ENCODE measurements at places on chromosomes 3 and 15. TPM values are rescaled to one million over a fixed set of nuclear protein-coding genes. Genes with fewer than 3 reads are reported as not detected.

DNA sequence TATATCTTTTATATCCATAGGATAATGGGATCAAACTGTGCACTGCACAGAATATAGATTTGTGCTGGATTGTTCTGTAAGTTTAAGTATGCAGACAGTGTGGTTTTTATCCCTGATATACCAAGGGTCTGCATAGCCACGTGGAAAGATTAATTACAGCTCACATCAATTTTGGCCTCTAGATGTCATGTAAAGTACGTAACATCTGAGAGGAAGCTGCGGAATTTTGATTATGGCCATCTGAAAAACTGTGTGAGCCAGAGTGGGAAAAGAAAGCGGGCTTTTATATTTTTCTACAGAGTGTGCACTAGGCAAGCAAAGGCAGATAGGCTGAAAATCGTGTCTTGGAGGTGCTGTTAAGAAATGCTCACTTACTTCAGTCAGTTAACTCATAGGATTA is 562.7 kb downstream of the GBE1 start:
- no peak for DNase-seq

GRCh38 chr15:88132499-88132898 is 124.0 kb downstream of the NTRK3 start:
- no peak for DNase-seq

DNA sequence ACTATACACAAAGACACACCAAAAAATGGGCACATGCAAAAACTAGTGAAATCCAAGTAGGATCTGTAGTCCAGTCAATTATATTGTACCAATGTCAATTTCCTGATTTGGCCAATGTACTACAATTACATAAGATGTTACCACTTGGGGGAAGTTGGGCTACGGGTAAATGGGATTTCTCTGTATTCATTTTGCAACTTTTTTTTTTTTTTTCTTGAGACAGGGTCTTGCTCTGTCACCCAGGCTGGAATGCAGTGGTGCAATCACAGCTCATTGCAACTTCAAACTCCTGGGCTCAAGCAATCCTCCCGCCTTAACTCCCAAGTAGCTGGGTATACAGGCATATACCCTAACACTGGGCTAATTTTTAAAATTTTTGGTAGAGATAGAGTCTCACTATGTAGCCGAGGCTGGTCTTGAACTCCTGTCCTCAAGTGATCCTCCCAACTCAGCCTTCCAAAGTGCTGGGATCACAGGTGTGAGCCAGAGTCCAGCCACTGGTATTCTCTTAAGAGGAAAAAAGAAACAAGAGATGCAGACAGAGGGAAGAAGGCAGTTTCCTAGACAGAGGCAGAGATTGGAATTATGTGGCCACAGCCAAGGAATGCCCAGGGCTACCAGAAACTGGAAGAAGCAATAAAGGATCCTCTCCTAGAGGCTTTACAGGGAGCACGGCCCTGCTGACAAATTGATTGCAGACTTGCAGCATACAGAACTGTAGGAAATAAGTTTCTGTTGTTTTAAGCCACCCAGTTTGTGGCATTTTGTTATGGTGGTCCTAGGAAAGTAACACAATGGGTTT is 33.3 kb downstream of the TFDP2 start:
- DNase-seq = no peak

- no peak for DNase-seq
Observed at GRCh38 chr3:120449701-120450599, 842 bp downstream of the FSTL1 start.

GRCh38 chr3:18086078-18086477 is 339.1 kb downstream of the SATB1 start:
- no peak for DNase-seq

GRCh38 chr3:21729888-21730459 is 21.0 kb downstream of the ZNF385D start:
- DNase-seq = no peak

GRCh38 chr3:37945156-37945806 is 45.3 kb upstream of the VILL start:
- DNase-seq = no peak

GRCh38 chr3:173711619-173712018 is 314.1 kb downstream of the NLGN1 start:
- peak; percentile 61 for DNase-seq

DNA sequence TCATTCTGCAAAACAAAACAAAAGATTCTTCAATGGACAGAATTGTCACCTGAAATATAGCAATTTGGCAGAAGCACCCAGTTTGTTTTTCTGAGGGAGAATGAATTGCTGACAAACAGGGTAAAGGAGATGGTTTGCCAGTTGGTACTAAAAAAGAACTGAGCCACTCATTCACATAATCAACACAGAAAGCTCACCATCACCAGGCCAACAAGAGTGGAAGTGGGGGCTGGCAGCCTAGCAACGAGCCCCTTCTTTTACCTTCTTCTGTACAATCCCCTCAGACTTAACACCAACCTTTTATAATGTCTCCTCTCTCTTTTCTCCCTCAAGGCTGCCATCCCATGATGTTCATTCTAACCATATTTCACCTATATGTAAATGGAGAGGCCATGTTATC is 5.9 kb downstream of the TOP2B start:
- DNase-seq = no peak

- DNase-seq = peak; percentile 11
Observed at GRCh38 chr15:47616876-47617275, 100.4 kb upstream of the SEMA6D start.

DNA sequence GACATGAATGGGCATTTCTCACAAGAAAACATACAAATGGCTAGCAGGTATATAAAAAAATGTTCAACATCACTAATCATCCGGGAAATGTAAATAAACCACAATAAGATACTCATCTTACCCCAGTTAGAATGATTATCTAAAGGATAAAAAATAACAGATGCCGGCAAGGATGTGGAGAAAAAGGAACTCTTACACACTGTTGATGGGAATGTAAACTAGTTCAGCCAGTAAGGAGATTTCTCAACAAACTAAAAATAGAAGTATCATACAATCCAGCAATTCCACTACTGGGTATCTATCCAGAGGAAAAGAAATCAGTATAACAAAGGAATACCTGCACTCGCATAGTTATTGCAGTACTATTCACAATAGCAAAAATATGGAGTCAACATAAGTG is 124.2 kb downstream of the SATB1 start:
- no peak for DNase-seq

GRCh38 chr3:77102951-77103769 is 63.3 kb downstream of the ROBO2 start:
- DNase-seq = peak; percentile 1

GRCh38 chr15:62240121-62241096 is 75.3 kb upstream of the C2CD4B start:
- DNase-seq = no peak

- DNase-seq = no peak
Observed at GRCh38 chr3:133388696-133389395, 11.0 kb upstream of the BFSP2 start.

DNA sequence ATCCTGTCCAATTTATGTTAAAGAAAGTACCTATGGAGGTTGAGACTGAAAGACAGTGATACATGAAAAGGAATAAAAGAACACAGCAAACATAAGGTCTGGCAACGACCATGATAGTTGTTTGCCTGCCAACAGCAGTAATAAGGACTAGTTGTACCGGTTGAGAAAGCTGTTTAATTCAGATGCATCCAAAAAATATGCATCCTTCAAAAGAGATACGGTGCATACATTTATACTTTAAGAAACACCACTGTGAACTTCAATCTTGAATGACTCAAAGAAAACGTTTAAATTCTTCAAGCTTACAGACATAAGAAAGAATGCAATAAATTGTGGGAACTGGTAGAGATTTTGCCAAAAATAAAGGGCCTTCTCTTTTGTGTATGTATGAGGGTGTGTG is 492.1 kb downstream of the NLGN1 start:
- no peak for DNase-seq

GRCh38 chr3:68819361-68819760 is 113.0 kb downstream of the TAFA4 start:
- no peak for DNase-seq

Gene CADM2
- 0.26 TPM for total RNA-seq

Gene CX3CR1
- not detected for total RNA-seq

Gene LYZL4
- not detected for total RNA-seq

Gene TMEM266
- total RNA-seq = under 0.01 TPM

Gene SEMA6D
- total RNA-seq = 2.6 TPM

Gene HTR3E
- total RNA-seq = not detected

Gene GOLGA8M
- 0.13 TPM for total RNA-seq

Gene ELL3
- total RNA-seq = 23.2 TPM

Data from bronchial epithelial cell (primary cell).